ENCODE measurements at places on chromosomes 2 and 18. TPM values are rescaled to one million over a fixed set of nuclear protein-coding genes. Genes with fewer than 3 reads are reported as not detected.

The CNNM3 gene
- total RNA-seq, result 53.5 TPM

The ABCG8 gene
- not detected for total RNA-seq

The FEV gene
- not detected for total RNA-seq

The RNF138 gene
- 184 TPM for total RNA-seq

The INO80B gene
- 41.3 TPM for total RNA-seq

The FAHD2A gene
- total RNA-seq, result 26.5 TPM

The ST8SIA3 gene
- not detected for total RNA-seq

DNA sequence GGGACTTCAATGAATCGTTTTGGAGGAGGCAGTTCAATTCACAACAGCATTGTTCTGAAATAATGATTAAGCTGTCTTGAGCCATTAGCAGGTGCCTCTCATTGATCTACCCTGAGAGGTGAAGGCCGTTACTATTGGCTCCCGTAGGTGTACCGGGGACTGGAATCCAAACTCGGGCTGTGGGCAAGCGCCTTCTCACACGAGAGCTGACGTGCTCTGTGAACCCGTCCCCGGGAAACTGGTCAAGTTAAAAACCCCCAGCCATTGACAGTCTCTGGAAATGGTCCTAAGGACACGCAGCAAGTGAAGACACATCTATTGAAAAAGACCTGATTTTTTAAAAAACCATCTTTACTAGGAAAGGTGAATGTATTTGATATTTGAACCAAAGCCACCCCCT, 8.1 kb upstream of the NFATC1 start:
- no peak overlapping the region for H3K4me3 ChIP-seq
- no peaks in the 10 kb centered on the region for H3K27me3 ChIP-seq
- H3K27ac ChIP-seq, result no peak overlapping the region
- no peaks in the 10 kb centered on the region for H3K36me3 ChIP-seq

GRCh38 chr2:45013229-45014015, 4.2 kb upstream of the SIX2 start:
- H3K36me3 ChIP-seq, result no peaks in the 10 kb centered on the region

GRCh38 chr2:223383315-223383714, 218.8 kb downstream of the SCG2 start:
- no peak overlapping the region for H3K4me3 ChIP-seq
- H3K27me3 ChIP-seq, result no peaks in the 10 kb centered on the region
- no peak for DNase-seq
- H3K4me1 ChIP-seq, result no peaks in the 10 kb centered on the region
- no peak overlapping the region for H3K27ac ChIP-seq

- H3K36me3 ChIP-seq, result peaks cover 46% of the 10 kb centered on the region
- H3K4me3 ChIP-seq, result no peak overlapping the region
- no peak overlapping the region for H3K27ac ChIP-seq
- no peaks in the 10 kb centered on the region for H3K4me1 ChIP-seq
- no peak for DNase-seq
- no peaks in the 10 kb centered on the region for H3K27me3 ChIP-seq
Observed at GRCh38 chr18:42052122-42052708, 97.2 kb downstream of the PIK3C3 start.

- H3K4me3 ChIP-seq, result no peak overlapping the region
- peaks cover 57% of the 10 kb centered on the region for H3K4me1 ChIP-seq
- no peaks in the 10 kb centered on the region for H3K36me3 ChIP-seq
- peaks cover 13% of the 10 kb centered on the region for H3K27me3 ChIP-seq
- DNase-seq, result no peak
Observed at GRCh38 chr2:10124538-10125045, 2.1 kb downstream of the RRM2 start.

- H3K27ac ChIP-seq, result no peak overlapping the region
- H3K4me1 ChIP-seq, result no peaks in the 10 kb centered on the region
- H3K4me3 ChIP-seq, result no peak overlapping the region
- no peaks in the 10 kb centered on the region for H3K36me3 ChIP-seq
- DNase-seq, result no peak
- no peaks in the 10 kb centered on the region for H3K27me3 ChIP-seq
Observed at GRCh38 chr2:207847807-207848544, 78.3 kb upstream of the FZD5 start.

- H3K27ac ChIP-seq, result no peak overlapping the region
- no peak for DNase-seq
- no peaks in the 10 kb centered on the region for H3K27me3 ChIP-seq
- H3K4me1 ChIP-seq, result no peaks in the 10 kb centered on the region
Observed at GRCh38 chr2:238505119-238505891, 78.6 kb downstream of the ASB1 start.

- H3K27ac ChIP-seq, result no peak overlapping the region
- H3K4me3 ChIP-seq, result no peak overlapping the region
- no peaks in the 10 kb centered on the region for H3K27me3 ChIP-seq
Observed at GRCh38 chr2:111171337-111171930, 50.7 kb downstream of the BCL2L11 start.

DNA sequence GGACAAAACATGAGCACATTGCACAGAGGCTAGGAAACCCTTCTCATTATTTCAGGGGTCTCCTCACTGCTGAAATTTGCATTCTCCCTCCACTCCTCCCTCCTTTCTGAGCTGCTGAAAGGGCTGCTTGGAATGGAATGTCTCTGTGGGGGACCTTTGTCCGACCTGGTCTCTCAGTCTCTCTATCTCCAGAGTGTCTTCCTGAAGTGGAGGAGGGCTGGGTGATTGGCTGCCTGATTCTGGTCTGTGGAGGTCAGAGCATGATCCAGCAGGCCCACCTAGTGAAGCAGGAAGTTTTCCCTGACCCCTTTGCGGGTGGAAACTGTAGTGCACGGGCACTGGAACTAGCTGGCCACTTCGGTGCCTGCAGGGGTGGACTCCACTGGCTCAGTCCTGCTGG, 560.5 kb upstream of the HS6ST1 start:
- DNase-seq, result no peak
- no peaks in the 10 kb centered on the region for H3K27me3 ChIP-seq
- H3K4me1 ChIP-seq, result no peaks in the 10 kb centered on the region
- no peak overlapping the region for H3K27ac ChIP-seq
- no peaks in the 10 kb centered on the region for H3K36me3 ChIP-seq

GRCh38 chr18:58866773-58867150, 2.1 kb downstream of the ZNF532 start:
- DNase-seq, result no peak
- no peak overlapping the region for H3K27ac ChIP-seq
- H3K36me3 ChIP-seq, result no peaks in the 10 kb centered on the region
- H3K4me3 ChIP-seq, result no peak overlapping the region
- peaks cover 8% of the 10 kb centered on the region for H3K4me1 ChIP-seq
- H3K27me3 ChIP-seq, result peaks cover 28% of the 10 kb centered on the region

DNA sequence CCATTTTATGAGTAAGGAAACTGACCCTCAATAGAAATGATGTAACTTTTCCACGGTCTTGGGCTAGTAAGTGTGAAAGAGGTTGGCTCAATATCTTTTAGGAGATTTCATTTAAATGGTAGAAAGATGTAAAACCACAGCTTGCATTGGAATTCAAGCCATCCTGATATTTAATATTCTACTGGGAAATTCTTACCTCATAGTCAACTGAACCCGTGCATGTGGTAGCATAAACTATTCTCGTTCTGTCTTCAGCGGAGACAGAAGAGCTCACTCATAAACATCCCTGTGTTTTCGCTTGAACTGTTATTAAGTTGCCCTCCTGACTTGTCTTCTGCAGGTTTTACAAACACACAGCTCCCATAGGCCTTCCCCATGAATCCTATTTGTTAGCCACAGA, 8.5 kb upstream of the SPATS2L start:
- H3K36me3 ChIP-seq, result no peaks in the 10 kb centered on the region
- H3K4me3 ChIP-seq, result no peak overlapping the region
- DNase-seq, result no peak
- no peaks in the 10 kb centered on the region for H3K27me3 ChIP-seq
- H3K27ac ChIP-seq, result no peak overlapping the region

DNA sequence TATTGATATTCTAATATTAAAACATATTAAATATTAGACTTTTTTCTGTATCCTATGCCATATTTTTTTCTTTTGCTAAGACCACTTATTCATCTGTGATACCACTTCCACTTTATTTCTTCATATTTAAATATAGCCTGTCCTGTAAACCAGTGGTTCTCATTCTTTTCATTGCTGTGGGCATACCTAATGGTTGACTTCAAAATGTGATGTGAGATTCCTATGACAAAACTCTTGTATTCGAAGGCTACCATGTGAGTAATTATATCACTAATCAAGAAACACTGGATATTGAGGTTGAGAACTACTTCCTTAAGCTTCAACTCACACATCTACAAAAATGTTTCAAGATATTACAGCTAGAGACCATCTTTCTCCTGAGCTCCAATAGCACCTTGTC, 3.6 kb downstream of the SCRN3 start:
- H3K27ac ChIP-seq, result no peak overlapping the region
- H3K27me3 ChIP-seq, result no peaks in the 10 kb centered on the region
- H3K36me3 ChIP-seq, result peaks cover 36% of the 10 kb centered on the region
- H3K4me3 ChIP-seq, result no peak overlapping the region
- DNase-seq, result no peak

DNA sequence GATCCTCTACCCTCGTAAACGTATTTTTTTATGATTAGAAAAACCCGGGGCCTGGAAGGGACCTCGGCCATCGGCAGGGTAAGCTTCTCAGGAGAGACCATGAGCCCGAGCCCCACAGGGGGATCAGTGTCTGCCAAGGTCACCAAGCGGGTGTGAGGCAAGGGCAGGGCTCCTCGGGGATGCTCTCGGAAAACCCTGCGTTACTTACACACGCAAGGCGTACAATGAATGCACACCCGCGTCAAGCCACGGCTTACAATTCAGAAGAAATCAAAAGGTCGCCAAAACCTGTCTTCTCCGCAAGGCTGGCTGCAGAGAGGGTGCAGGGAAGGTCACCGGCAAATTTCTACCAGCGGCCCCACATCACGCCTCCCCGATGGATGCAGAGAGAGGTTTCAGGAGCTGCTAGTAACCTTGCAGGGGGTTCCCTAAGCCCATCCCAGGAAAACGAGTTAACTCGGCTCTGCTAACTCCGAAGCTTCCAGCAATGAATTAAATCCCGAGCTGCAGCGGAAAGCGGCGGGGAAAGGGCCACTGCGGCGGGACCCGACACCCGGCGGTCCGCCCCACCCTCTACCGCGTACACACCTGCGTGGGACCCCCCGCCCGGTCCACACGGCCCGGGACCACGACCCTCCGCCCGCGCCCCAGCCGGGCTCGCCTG, 638 bp downstream of the ST3GAL5 start:
- no peaks in the 10 kb centered on the region for H3K36me3 ChIP-seq
- H3K27me3 ChIP-seq, result no peaks in the 10 kb centered on the region
- peak; percentile 28 for DNase-seq
- peak overlapping the region; percentile 88 for H3K4me3 ChIP-seq
- peaks cover 47% of the 10 kb centered on the region for H3K4me1 ChIP-seq

All from CD4-positive, alpha-beta T cell (primary cell).